Renal pelvis (tissue), 12 donors: ENCODE measurements at places on chromosomes 16 and 17. TPM values are rescaled to one million over a fixed set of nuclear protein-coding genes. Genes with fewer than 3 reads are reported as not detected.

GRCh38 chr16:83095941-83096692 is 469.3 kb downstream of the CDH13 start:
- DNase-seq, result no peak

GRCh38 chr17:79737922-79738578 is 7.3 kb downstream of the ENPP7 start:
- DNase-seq, result no peak

DNA sequence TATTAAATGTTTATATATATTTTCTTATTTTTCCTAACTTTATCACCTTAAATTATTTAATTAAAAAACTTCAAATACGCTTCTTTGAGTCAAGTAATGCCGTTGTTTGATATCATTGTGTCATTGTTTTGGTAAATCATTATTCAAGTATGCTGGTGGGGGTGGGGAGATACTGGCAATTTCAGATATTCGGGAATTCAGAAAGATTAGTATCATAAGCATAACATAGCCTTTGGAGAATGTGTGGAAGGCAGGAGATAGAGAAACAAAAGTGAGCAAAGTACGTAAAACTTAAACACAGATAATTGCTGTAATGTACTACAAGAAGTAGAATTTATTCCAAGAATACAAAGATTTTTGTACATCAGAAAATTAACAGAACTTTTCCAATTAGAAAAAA is 49.8 kb downstream of the TANC2 start:
- DNase-seq, result no peak

Gene OSGIN1
- 0.92 TPM for polyA plus RNA-seq

Gene KRT15
- polyA plus RNA-seq, result 2.9 TPM

Gene AANAT
- polyA plus RNA-seq, result 0.84 TPM

GRCh38 chr17:55426851-55427586 is 5.4 kb upstream of the MMD start:
- DNase-seq, result no peak

GRCh38 chr17:82019690-82020571 is 2.7 kb downstream of the CENPX start:
- no peak for DNase-seq

Gene KCNAB3
- polyA plus RNA-seq, result 10.6 TPM

Gene CYBA
- 155 TPM for polyA plus RNA-seq

Gene KRT31
- polyA plus RNA-seq, result not detected

GRCh38 chr16:50314665-50315064 is 48.3 kb downstream of the ADCY7 start:
- DNase-seq, result no peak

DNA sequence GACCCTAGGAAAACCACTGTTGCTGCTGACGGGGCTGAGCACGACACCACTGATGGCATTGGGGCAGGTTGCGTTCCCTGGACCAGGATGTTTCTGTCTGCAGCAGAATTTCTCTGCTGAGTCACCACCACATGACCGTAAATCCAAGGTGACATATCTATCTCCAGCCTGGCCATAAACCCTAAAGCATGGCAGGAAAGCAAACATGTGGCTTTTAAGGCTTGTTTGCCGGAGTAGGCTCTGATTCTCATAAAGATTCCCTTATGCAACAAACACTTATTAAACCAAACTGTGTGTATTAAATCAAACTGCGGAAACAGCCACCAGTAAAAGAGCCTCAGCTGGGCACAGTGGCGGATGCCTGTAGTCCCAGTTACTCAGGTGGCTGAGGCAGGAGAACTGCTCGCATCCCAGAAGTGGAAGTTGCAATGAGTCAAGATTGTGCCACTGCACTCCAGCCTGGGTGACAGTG is 17.3 kb downstream of the MPHOSPH6 start:
- no peak for DNase-seq

GRCh38 chr17:44981221-44981968 is 13.3 kb upstream of the C1QL1 start:
- no peak for DNase-seq

Gene SLC47A1
- 28.0 TPM for polyA plus RNA-seq

- no peak for DNase-seq
Measured at GRCh38 chr17:59848778-59849177, 44.0 kb downstream of the TUBD1 start.
